Neural progenitor cell (in vitro differentiated cells): ENCODE measurements at places on chromosomes 13 and 19. TPM values are rescaled to one million over a fixed set of nuclear protein-coding genes. Genes with fewer than 3 reads are reported as not detected.

DNA sequence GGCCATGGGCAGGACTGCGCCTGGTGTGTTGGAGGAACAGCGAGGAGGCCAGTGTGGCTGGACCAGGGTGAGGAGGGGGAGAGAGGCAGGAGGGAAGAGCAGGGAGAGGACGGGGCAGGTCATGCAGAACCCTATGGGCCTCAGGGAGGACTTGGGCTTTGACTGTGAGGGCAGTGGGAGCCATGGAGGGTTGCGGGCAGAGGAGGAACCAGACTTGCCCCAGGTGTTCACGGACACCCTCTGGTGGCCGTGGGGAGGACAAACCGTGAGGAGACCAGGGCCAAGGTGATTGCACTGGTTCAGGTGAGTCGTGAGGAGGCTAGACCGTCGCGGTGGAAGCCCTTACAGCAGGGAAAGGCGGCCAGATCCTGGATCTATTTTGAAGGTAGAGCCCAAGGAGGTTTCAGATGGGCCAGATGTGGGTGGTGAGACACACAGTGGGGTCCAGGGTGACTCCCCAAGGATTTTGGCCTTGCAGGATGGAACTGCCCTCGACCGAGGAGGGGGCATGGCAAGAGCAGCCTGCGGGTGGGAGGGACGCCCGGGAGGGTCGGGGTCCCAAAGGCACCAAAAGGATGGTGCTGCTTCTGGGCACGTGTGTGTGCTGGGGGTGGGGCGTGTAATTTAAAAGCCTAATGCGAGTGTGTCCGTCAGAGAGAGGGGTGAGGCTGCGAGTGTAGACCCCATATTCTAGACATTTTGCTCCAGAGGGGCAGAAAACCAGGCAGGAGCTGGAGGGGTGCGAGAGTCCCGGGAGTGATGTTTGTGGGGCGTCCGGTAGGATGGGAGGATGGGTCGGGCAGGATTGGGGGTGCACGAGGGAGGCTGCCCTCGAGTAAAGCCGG is 2.7 kb upstream of the REXO1 start:
- no peak for DNase-seq

The NLRP7 gene
- 0.09 TPM in 1 of 2 replicates, not detected in the other for total RNA-seq

DNA sequence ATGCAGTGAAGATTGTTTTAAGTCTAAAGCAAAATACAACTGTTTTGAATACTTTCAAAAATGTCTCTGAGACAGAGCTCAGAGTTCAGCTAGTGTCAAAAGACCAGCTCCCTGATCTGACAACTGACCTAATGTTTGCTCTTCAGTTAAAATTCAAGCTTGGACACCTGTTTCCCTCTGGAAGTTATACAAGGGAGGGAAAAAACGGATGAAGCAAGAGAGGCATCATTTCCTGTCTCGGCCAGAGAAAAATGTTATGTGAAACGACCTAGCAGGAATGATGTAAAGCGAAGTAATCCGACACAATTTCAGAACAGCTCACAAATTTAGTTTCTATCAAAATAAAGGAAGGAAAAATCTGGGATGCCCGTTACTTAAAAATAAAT is 59.4 kb downstream of the ZAR1L start:
- no peak for DNase-seq

The TMEM238 gene
- 0.15 TPM in 1 of 2 replicates, not detected in the other for total RNA-seq

The PROZ gene
- not detected in 2 replicates for total RNA-seq

- peak; percentile 70 for DNase-seq
Observed at GRCh38 chr13:26658448-26659385, 101.2 kb downstream of the WASF3 start.

- no peak for DNase-seq
Observed at GRCh38 chr13:50244713-50245574, 229.7 kb downstream of the KCNRG start.

DNA sequence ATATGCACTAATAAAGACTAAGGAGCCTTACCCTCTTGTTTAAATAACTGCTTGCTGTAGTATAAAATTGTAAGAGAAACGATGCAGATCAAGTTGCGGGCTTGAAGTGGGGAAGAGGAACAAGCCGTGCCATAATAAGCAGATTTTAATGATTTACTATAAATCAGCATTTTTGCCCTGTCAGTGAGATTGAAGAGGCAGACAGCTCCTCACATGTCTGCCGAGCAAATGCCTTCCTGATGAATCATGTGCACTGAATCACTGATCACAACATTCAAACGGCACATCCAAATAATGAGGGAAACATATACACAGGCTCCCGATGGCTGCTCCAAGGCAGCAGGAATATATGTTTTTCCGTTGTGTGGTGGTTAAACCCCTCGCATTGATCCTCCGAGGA is 282.9 kb downstream of the TSHZ3 start:
- no peak for DNase-seq

DNA sequence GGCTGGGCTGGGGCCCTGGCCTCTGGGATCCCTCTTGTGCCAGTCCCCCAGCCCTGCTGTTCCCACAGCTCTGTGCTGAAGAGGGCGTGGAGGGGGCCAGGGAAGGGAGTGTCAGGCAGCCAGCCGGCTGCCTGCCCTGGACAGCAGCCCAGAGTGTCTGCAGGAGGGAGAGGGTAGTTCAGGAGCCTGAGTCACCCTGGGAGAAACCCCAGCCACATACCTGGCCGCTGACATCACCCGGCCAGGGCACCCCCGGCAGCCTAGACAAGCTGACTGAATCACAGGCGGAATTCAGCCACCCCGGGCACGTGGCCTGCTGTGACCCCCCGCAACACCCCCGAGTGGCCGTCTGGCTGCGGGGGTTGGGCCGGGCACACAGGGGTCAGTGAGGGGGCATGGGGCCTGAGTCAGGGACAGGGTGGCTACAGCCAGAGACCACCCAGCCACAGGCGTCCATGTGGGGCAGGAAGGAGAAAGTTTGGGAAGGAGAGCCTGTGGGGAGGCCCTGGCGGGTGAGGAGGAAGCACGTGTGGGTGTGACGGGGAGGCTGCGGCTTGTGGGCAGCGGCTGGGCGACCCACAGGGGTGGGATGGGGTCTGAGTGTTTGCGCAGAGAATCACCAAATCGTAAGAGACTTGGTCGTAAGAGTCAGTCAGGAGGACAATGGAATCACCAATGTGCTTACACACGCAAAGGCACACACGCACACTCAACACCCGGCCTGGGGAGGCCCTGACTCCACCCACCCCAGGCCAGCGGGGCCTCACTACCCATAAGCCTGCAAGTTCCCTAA is 11.9 kb upstream of the FOSB start:
- DNase-seq = peak; percentile 71

The ALDH16A1 gene
- total RNA-seq = 14.7 and 77.6 TPM in 2 replicates

- peak; percentile 93 for DNase-seq
Observed at GRCh38 chr19:23075031-23075733, 41.6 kb upstream of the ZNF730 start.

DNA sequence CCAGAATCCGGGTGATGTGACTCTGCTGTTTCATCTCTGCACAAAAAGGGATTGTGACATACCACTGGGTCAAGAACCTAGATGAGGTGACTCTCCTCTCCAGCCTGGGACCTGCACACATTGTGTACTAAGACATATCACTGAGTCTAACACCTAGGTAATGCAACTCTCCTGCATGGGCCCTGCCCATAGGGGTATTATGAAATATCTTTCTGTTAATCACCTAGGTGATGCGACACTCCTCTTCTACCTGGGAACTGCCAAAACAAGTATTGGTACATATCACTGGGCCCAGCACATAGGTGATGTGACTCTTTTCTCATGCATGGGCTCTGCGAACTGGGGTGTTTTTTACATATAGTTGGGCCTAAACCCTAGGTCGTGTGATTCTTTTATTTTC is 35.5 kb upstream of the ZNF254 start:
- DNase-seq = no peak

GRCh38 chr13:103143432-103143831 is 77.2 kb upstream of the SLC10A2 start:
- no peak for DNase-seq

DNA sequence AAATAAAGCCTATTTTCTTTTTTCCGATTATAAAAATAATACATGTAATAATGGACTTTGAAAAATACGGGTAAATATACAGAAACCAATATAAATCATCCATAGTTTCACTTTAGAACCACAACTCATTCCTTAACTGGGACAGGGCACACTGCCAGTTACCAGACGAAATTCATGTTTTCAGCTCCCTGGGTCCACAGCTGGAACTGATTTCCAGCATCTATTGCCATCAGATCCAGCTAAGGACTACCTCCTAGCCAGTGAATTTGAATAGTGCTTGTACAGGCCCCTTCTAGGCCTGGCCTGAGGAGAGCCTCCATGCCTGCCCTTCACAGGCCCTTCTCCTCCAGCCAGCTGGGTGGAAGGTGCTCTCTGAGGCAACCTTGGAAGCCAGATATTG is 30.0 kb upstream of the ATP12A start:
- DNase-seq = no peak

- DNase-seq = no peak
Observed at GRCh38 chr13:112759827-112760226, 70.0 kb downstream of the ATP11A start.

DNA sequence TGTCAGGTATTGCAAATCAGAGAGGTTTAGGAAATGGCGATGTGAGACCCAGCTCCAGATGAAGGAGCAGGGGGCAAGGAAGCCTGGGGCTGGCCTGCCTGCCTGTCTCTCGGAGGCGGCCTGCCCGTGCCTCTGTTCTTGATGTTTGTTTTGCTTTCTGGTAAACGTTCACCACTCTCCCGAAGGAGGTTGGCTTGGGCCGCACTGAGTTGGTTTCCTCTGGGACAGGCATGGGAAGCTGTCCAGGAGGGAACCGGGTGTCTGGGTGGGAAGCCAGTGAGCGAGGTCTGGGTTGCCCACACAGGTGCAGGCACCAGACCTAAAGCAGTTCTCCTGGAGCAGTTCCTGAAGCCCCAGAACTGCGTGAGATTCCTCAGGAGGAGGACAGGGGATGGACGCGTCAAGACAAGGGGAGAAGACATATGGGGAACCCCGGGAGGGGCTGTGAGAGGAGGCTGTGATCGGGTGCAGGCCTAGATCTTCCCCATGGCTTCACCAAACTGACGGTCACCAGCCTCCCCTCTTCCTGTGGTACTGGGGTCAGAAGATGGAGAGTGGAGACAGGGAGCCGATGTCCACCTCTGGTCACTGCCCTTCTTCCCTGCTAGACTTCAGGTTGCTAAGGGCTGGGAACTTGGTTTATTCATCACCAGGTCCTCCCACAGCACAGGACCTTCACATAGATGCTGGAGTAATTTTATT is 15.2 kb downstream of the COL4A2 start:
- no peak for DNase-seq

- DNase-seq = no peak
Observed at GRCh38 chr19:27776524-27776923, 1436.4 kb downstream of the UQCRFS1 start.

DNA sequence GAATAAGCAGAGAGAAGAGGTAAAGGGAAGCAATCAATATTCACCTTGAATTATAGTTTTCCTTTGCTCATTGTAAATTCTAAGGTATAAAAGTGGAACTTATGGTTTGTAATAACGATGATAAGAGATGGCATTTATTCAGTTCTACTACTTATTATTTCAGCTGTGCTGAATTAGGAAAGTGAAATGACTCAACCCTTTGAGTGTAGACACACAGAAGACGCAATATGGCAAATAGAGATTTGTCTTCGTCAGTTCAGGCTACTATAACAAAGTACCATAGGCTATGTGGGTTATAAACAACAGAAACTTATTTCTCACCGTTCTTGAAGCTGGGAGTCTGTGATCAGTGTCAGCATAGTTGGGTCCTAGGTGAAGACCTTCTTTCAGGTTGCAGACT is 713.0 kb upstream of the PCDH9 start:
- no peak for DNase-seq

- no peak for DNase-seq
Observed at GRCh38 chr13:25268561-25268960, 18.7 kb downstream of the MTMR6 start.

GRCh38 chr13:109910194-109910593 is 123.8 kb upstream of the IRS2 start:
- no peak for DNase-seq

DNA sequence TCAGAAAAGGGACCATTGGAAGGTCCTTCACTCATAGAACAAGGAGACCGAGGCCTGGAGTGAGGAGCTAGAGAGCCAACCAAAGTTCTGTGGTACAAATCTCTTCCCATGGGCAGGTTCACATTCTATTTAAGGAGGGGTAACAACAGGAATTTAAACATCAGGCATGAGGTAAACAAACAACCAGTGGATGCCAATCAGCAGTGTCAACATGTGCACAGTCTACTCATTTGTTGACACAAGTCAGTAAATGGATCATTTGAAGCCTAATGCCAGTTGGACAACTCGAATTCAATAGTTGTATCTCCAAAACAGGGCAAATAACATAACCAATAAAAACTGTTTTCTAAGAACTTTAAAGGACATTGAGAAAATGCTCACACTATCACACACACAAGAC is 6.3 kb upstream of the DOCK9 start:
- no peak for DNase-seq

The CSNK1A1L gene
- not detected in 2 replicates for total RNA-seq

The SIGLEC9 gene
- total RNA-seq = not detected in 2 replicates

- no peak for DNase-seq
Observed at GRCh38 chr13:99363391-99363790, 56.2 kb upstream of the GPR183 start.

DNA sequence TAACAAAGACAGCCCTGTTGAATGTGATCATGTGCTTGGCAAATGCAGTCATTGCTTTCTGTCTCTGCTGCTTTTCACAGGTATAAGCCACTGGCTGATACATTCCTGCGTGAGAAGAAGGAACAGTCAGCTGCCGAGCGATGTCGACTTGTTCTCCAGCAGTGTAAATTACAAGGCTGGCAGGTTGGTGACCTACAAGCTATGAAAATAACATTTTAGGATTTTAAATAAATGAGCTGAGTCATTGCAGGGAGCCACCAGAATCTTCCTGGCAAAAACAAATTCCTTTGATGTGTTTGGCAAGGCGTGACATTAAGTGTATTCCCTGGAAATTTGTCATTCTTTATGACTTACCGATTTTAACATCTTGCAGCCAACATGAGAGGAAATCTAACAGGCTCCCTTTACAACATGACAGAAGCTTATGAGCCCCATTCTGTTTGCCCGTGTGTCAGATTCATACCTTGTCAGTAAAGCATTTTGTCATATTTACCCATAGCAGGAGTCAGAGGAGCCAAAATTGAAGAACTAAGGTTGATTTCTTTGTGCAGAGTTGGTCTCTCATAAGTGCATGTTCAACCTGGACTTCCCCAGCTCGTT is 471.4 kb downstream of the MYO16 start:
- no peak for DNase-seq

The CADM4 gene
- 7.7 and 28.6 TPM in 2 replicates for total RNA-seq

The KLK15 gene
- not detected in 2 replicates for total RNA-seq

The ZNF132 gene
- 1.0 and 1.4 TPM in 2 replicates for total RNA-seq

- no peak for DNase-seq
Observed at GRCh38 chr13:38848360-38848759, 142.3 kb downstream of the STOML3 start.
